ENCODE measurements at places on chromosomes 3 and 15. TPM values are rescaled to one million over a fixed set of nuclear protein-coding genes. Genes with fewer than 3 reads are reported as not detected.

The P2RY13 gene
- not detected for total RNA-seq

The NEK11 gene
- total RNA-seq = 1.9 TPM

The ACTRT3 gene
- total RNA-seq = 0.59 TPM

The RYR3 gene
- not detected for total RNA-seq

The P2RY12 gene
- not detected for total RNA-seq

The MESP2 gene
- not detected for total RNA-seq

The EPHA6 gene
- not detected for total RNA-seq

The IMPG2 gene
- total RNA-seq = 0.54 TPM

The TSC22D2 gene
- total RNA-seq = 17.9 TPM

The GABRR3 gene
- not detected for total RNA-seq

The FAM3D gene
- total RNA-seq = not detected
